Suppressor macrophage treated with lipopolysaccharide for 1 hour (primary cell): ENCODE measurements at places on chromosomes 16 and 17.

DNA sequence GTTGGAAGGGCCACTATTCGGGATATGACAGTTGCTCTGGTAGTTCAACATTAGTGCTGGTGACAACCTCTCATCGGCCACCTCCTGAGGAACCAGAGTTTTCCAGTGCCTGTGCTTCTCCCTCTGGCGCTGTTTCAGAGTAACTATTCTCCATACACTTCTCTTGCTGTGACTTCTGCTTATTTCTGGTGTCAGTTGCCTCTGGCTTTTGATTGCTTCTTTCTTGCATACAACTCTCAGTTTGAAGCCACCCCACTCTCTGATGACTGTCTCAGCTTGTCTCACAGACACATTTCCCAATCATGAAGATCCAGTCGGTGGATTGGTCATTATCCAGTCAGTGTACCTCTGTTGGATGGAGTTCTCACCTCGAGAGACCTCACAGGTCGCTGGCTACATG, 3.4 kb upstream of the TM4SF5 start:
- DNase-seq: peak; percentile 71

GRCh38 chr17:50210240-50211225, 9.1 kb upstream of the COL1A1 start:
- peak; percentile 43 for DNase-seq

DNA sequence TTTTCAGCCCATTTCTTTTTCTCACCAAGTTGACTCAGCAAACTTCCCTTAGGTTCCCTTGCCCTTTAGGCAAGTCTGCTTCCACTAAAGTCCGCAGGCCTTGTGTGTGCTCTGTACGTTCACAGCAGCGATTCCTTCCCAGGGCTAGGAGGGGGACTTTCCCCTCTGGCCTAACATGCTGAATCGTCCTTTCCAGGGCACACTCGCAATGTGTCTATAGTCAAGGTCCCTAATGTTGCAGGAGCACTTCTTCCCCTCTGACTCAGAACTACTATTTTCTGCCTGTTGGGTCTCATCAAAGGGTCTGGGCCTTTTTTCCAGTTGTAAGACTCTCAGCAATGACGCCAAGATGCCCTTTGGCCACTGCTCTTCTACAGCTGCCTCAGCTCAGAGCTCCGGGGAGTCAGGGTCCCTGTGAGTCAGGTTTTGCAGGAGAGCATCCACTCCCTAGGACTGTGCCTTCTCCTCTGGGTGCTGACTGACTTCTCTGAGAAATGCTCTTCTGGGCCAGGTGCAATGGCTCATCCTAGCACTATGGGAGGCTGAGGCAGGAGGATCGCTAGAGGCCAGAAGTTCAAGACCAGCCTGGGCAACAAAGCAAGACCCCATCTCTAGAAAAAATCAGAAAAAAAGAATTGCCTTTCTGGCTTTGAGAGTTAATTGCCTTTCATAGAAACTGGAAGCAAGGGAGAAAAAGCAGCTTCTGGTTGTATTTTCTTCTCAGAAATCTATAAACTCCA, 64.4 kb upstream of the TBX2 start:
- peak; percentile 30 for DNase-seq

- peak; percentile 81 for DNase-seq
These were observed 15.8 kb downstream of the MEOX1 start for GRCh38 chr17:43645765-43646481.

GRCh38 chr17:58306131-58306951, 22.3 kb downstream of the TSPOAP1 start:
- DNase-seq: no peak

DNA sequence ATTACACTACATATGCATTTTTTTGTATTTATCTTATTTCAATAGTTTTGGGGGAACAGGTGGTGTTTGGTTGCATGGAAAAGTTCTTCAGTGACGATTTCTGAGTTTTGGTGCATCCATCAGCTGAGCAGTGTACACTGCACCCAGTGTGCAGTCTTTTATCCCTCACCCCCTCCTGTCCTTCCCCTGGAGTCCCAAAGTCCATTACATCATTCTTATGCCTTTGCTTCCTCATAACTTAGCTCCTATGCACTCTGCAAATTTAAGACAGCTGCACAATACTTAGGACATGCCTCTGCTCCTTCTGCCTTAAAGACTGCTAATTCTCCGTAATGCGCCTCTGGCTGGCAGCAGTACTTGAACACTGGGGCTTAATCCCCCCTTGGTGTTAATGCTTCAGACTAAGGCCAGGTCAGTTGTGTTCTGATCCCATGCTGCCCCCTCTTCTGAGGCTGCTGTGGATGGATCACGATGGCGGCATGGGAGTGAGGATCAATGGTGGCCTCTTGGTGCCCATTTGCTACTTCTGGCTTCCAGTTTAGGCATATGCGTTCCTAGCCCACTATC, 146.2 kb downstream of the PARN start:
- DNase-seq: no peak

DNA sequence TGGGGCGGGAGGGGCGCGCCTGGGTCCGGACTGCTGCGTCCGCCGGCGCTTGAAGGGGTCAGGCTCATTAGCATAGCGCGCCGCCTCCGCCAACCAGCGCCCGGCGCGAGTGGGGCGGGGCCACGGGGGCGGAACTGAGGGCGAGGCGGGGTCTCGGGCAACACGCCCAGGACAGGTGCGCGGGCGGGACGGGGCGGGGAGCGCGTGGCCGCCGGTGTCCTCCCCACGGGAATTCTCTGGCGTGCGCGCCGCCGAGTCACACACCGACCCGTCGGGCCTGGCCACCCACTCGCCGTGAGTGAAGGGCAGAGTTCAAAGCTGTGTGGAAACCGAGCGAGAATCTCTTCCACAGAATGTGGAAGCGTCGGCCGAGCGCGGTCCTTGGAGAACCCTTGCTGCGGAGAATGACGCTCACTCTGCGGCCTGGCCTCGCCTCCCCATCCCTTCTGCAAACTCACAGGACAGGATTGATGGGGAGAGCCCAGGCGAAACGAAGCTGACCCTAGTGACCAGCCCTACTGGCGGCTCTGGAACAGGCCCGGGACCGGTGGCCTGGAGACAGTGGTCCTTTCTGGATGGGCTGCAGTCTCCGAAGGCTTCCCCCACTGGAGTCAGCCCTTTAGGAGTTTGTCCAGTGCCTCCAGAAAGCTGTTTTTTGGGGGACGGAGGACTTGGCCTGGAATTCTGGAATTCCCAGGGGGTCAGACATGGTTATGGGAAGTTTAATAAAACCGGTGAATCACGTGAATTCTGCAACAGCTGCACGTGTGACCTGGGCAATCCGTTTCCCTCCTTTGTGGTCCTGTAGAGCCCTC, at the start of gene SNAI3:
SNAI3 (minus strand) TSS at position 69 of the 815 bp plus-strand sequence. CDS start 101 bp downstream, outside the sequence.
- peak; percentile 95 for DNase-seq

- peak; percentile 88 for DNase-seq
These were observed 849 bp downstream of the CAPN15 start for GRCh38 chr16:528111-529011.

GRCh38 chr17:66713533-66714042, 121.3 kb upstream of the CACNG5 start:
- no peak for DNase-seq

- no peak for DNase-seq
These were observed 440.6 kb downstream of the CDH8 start for GRCh38 chr16:61595605-61596004.

GRCh38 chr17:57955183-57955931, at the start of gene CUEDC1:
Gene CUEDC1, minus strand, starts transcription at chr17:57955412. Its CDS starts 69,848 bp downstream, at chr17:57885564.
- DNase-seq: peak; percentile 89

GRCh38 chr17:82034371-82035011, 3.0 kb downstream of the DCXR start:
- no peak for DNase-seq

GRCh38 chr16:82792693-82793092, 165.9 kb downstream of the CDH13 start:
- DNase-seq: no peak

DNA sequence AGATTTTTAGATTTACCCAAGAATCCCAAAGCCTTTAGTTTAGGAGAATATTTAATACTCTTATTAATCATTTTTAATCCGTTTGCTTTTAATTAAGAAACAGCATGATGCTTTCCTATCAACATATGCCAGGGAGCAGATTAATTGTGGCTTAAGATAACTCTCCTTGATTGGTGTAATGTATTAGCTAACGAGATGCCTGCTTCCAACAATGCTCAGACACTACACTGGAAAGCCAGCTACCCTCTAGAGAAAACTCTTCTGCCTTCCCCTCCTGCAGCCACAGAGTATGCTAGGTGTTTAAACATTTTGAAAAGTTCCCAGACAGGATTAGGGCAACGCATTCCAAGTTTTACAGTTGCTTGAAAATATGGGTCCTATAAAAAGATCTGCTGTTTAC, 142.2 kb downstream of the AATF start:
- no peak for DNase-seq

DNA sequence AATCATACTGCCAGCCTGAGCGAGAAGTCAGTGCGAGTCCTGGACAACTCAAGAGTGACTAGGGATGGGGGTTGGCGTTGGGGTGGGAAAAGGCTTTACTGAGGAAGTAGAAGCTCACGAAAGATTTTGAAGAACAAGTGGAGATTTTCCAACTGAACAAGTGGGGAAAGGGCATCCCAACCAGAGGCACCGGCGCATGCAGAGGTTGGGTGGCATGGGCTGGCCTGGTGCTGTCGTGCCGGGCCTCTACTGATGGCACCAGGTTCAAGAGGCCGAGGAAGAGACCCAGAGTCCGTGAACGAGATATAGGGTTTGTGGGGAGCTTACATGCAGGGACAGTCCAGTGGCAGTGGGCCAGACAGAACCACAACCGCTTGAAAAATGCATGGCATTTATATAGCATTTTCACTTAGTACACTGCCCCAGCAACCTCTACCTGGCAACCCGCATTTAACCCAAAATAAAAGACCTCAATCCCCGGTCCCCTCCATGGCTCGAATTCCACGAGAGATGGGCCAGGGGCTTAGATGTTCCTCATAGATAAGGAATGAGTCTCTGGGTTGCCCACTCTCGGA, 7.7 kb upstream of the ITGA3 start:
- no peak for DNase-seq

- no peak for DNase-seq
These were observed 130.8 kb upstream of the RCVRN start for GRCh38 chr17:10035885-10036284.

- no peak for DNase-seq
These were observed 115.4 kb downstream of the USP22 start for GRCh38 chr17:20927308-20927977.

DNA sequence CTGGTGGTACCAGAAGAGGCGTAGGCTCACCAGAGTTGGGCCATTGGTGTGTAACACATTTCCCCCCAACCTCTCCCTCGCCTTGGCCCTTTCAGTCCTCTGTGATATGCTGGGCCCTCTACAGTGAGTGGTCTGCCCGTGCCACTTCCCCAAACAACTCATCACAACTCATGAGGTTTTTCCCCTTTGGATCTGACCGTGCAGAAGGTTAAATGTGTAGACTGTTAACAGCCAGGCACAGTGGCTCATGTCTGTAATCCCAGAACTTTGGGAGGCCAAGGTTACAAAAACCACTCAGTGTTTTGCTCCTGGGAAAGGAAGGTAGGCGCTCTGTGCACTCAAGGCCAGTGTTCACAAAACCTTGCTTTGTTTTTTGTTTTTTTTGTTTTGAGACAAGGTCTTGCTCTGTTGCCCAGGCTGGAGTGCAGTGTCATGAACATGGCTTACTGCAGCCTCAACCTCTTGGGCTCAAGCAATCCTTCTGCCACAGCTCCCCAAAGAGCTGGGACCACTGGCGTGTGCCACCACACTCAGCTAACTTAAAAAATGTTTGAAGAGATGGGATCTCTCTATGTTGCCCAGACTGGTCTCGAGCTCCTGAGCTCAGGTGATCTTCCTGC, 11.3 kb upstream of the CYB5B start:
- no peak for DNase-seq

- no peak for DNase-seq
These were observed 127.5 kb upstream of the WSCD1 start for GRCh38 chr17:5942687-5943086.

DNA sequence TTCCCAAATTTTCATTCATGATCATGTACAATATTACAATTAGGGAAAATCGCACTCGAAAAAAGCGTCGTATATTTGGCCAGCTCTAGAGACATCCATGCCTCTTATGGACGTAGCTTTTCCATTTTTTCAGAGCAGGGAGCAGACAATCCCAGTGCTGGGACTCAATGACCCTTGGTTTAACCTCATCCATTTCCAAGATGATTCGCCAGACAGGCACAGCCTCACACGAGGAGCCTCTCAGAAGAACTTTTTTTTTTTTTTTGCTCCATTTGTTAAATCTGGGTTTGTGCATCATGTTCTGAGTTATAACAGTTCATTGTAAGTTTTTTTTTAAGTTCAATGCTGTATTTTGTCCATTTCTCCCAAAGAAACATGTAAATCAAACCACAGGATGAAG, 92.1 kb downstream of the ZDHHC7 start:
- DNase-seq: no peak

DNA sequence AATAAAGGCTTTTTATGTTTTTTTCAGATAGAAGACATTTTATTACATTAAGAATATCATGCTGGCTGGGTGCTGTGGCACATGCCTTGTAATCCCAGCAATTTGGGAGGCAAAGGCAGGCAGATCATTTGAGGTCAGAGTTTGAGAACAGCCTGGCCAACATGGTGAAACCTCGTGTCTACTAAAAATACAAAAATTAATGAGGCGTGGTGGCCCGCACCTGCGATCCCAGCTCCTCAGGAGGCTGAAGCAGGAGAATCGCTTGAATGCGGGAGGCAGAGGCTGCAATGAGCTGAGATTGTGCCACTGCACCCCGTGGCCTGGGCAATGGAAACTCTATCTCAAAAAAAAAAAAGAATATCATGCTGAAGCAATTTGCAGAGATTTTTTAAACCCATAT, 29.1 kb upstream of the HAPSTR1 start:
- DNase-seq: no peak

GRCh38 chr17:55564081-55564480, 52.8 kb upstream of the SMIM36 start:
- DNase-seq: no peak

- DNase-seq: no peak
These were observed 29.3 kb upstream of the GSG1L start for GRCh38 chr16:28092721-28093384.

- DNase-seq: peak; percentile 85
These were observed 6.2 kb upstream of the CYLD start for GRCh38 chr16:50735629-50736122.

DNA sequence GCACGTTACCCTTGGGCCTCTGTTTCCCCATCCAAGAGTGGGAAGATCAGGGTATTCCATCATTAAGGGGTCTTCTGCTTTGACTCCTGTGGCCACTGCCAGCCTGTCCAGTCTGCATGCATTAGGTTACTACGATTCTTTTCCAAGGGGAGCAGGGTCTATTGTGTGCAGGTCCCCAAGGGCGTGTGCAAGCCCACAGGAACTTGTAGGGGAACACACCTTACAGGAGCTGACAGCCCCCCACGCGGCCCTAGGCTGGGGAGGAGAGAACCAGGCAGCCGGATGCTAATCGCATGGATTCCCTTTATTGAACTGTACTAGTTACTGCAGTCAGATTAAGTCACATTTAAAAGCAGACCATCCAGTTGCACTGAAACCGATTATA, 116.7 kb downstream of the C16orf78 start:
- DNase-seq: no peak

- no peak for DNase-seq
These were observed 1.5 kb upstream of the CLDN7 start for GRCh38 chr17:7263801-7264078.

DNA sequence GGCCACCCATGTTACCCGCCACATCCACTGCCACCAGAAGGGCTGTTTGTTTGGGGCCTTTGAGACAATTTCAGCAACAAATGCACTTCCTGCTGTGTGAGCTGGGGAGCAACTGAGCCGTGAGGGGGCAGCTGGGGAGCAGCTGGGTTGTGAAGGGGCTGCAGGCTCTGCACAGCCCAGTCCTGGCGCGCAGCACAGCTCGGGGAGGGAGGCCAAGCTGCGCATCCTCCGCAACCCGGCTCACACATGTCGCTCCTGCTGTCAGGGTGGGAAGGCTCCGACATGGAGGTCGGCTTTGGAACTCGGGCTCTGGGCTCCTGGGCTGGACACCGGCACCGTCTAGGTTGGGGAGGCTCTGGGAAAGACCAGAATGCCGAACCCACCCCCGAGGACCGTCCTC, 53.6 kb downstream of the CBFA2T3 start:
- no peak for DNase-seq
